ENCODE measurements at places on chromosomes 3 and 15. TPM values are rescaled to one million over a fixed set of nuclear protein-coding genes. Genes with fewer than 3 reads are reported as not detected.

DNA sequence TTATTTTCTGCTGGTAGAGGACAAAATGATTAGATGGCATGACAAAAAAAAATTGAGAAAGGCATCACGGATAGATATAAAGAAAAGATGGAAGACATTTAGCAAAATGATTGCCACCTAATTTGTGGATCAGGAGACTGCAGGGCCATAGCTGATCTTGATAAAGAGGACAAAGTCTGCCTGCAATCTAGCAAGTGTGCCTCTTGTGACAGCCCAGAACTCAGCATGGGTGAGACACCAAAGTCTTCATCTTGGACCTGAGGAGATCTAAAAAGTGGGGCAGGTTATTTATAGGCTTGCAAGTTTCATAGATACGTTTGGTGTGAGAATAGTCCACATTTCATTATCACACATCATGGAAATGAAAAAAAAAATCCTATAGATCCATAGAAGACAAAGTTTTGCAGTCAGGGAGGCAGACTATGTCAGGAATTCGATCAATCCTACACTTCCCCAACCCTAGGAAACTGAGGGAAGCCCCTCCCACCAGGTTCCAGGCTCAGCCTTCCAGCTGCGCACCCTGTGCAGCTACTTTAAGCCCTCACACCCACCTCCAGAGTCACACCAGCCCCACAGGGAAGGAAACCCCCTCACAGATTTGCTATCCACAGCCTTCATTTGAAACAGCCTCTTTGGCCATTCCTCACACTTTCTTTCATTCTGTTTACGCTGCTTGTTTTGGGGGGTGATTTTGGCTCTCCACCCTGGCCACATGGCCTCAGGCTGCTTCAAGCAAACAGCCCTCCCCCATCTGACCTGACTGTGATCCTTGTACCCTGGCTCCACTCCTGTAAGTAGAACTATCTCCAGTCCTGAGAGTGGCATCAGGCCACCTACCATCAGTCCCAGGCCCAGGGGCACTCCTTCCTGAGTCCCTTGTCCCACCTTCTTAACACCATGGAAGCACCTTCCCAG is 28.1 kb upstream of the KLHL6 start:
- H3K4me1 ChIP-seq = peaks cover 41% of the 10 kb centered on the region
- no peak overlapping the region for H3K27ac ChIP-seq
- no peak overlapping the region for H3K4me3 ChIP-seq
- no peaks in the 10 kb centered on the region for H3K27me3 ChIP-seq

GRCh38 chr3:107542665-107543064 is 19.9 kb downstream of the BBX start:
- H3K27ac ChIP-seq = no peak overlapping the region
- no peaks in the 10 kb centered on the region for H3K27me3 ChIP-seq

DNA sequence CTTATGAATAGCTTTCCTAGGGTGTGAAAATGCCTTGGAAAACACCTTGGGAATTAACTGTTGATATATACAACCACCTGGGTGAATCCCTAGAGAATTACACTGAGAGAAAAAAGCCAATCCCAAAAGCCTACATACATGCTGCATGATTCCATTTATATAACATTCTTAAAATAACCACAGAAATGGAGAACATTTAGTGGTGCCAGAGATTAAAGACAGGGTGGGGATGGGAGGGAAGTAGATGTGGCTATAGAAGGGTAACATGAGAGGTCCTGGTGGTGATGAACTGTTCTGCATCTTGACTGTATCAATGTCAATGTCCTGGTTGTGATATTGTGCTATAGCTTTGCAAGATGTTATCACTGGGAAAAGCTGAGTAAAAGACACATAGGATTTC is 291.0 kb downstream of the CLSTN2 start:
- H3K27me3 ChIP-seq = no peaks in the 10 kb centered on the region
- DNase-seq = no peak
- H3K36me3 ChIP-seq = no peaks in the 10 kb centered on the region
- no peaks in the 10 kb centered on the region for H3K4me1 ChIP-seq
- no peak overlapping the region for H3K4me3 ChIP-seq

GRCh38 chr3:133663569-133664313 is 2.0 kb upstream of the TOPBP1 start:
- no peak overlapping the region for H3K4me3 ChIP-seq
- no peaks in the 10 kb centered on the region for H3K36me3 ChIP-seq
- H3K4me1 ChIP-seq = peaks cover 5% of the 10 kb centered on the region
- H3K27ac ChIP-seq = no peak overlapping the region
- no peaks in the 10 kb centered on the region for H3K27me3 ChIP-seq
- no peak for DNase-seq

DNA sequence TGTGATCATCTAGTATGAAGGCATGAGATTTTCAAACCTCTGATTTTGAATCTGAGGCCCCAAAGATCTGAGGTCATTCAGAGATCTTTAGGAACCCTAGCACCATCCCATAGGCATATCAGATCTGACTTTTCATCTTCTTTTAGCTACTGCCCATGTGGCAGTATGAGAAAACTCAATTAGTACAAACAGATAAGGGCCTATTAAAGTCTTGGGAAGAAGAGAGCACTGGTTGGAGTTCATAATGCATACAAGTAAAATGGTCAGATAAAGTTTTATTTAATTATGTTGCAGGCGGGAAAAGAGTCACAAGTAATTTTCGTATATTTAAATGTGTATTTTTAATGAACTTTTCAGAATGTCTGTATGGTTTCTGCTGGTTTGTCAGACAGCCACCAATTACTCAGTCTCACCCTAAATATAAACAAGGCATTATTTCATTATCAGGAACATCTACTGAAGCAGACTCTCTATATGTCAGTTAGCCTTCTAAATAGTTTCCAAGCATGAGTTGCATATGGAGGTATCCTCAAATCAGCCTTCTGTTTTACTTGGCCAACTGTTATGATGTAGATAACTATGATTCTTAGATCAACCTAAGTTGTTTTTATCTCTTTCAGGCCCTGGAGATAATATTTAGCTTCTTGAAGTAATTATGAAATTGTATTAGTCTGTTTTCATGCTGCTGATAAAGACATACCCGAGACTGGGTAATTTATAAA is 340.3 kb upstream of the TBC1D5 start:
- no peak overlapping the region for H3K4me3 ChIP-seq
- no peaks in the 10 kb centered on the region for H3K4me1 ChIP-seq
- no peaks in the 10 kb centered on the region for H3K27me3 ChIP-seq
- no peaks in the 10 kb centered on the region for H3K36me3 ChIP-seq
- no peak for DNase-seq

GRCh38 chr3:150653110-150653561 is 50.0 kb downstream of the SELENOT start:
- DNase-seq = no peak
- no peaks in the 10 kb centered on the region for H3K36me3 ChIP-seq
- H3K27ac ChIP-seq = no peak overlapping the region
- no peak overlapping the region for H3K4me3 ChIP-seq

DNA sequence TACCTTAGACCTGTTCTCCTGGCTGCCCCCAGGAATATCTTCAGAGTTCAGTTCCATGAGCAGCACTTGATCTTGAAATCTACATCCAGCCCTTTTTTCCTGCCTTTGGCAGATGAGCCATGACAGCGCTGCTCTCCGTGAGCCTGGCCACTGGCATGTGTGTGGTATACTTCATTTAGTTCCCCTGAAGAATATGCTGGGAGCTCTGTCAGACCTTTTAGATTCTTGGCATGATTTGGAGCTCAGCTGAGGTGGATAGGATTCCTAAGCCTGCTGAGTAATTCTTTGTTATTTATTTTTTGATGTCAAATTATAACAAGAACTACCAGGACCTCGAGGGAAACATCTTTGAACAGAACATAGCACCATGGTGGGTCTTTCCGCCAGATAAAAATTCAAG is 121.7 kb downstream of the EDEM1 start:
- no peak overlapping the region for H3K4me3 ChIP-seq
- H3K36me3 ChIP-seq = no peaks in the 10 kb centered on the region
- no peaks in the 10 kb centered on the region for H3K4me1 ChIP-seq

- H3K27ac ChIP-seq = no peak overlapping the region
- no peak for DNase-seq
- no peaks in the 10 kb centered on the region for H3K36me3 ChIP-seq
- no peaks in the 10 kb centered on the region for H3K27me3 ChIP-seq
- no peak overlapping the region for H3K4me3 ChIP-seq
These were observed 147.4 kb downstream of the CHST2 start for GRCh38 chr3:143266927-143267326.

DNA sequence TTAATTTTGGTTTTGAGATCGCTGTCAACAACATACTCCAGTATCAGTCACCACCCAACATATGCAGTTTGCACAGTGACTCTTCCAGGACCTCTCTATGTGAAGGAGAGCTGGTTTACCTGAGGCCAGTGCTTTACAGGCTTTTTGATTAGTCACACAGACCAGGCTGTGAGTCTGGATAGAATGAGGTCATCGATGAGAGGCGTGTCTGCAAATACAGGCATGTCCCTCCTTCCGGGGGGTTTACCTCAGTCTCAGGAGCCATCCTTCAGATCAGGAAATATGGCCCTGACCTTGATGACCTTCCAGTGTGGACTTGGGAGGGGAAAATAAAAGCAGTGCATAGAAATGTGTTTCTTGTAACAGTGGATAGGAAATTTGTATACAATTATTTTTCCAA is 46.9 kb downstream of the KBTBD12 start:
- no peak overlapping the region for H3K27ac ChIP-seq
- H3K4me3 ChIP-seq = no peak overlapping the region
- H3K4me1 ChIP-seq = no peaks in the 10 kb centered on the region
- H3K36me3 ChIP-seq = no peaks in the 10 kb centered on the region
- DNase-seq = no peak

DNA sequence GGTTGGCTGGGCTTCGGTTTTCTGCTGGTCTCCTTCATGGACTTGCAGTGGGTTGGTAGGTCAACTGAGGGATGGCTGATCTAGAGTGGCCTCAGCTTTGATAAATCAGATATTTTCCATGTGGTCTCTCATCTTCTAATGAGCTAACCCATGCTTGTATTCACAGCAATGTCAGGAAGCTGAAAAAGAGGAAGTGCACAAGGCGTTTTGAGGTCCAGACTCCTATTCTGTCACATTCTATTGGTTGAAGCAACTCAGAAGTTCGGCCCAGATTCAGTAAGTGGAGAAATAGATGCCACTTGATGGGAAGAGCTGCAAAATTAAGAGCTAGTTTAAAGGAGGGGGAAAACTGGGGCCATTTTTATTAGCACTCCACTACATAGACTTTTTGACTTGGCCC is 361.2 kb downstream of the DIPK2A start:
- no peaks in the 10 kb centered on the region for H3K4me1 ChIP-seq
- H3K27ac ChIP-seq = no peak overlapping the region
- no peaks in the 10 kb centered on the region for H3K27me3 ChIP-seq
- H3K36me3 ChIP-seq = no peaks in the 10 kb centered on the region

DNA sequence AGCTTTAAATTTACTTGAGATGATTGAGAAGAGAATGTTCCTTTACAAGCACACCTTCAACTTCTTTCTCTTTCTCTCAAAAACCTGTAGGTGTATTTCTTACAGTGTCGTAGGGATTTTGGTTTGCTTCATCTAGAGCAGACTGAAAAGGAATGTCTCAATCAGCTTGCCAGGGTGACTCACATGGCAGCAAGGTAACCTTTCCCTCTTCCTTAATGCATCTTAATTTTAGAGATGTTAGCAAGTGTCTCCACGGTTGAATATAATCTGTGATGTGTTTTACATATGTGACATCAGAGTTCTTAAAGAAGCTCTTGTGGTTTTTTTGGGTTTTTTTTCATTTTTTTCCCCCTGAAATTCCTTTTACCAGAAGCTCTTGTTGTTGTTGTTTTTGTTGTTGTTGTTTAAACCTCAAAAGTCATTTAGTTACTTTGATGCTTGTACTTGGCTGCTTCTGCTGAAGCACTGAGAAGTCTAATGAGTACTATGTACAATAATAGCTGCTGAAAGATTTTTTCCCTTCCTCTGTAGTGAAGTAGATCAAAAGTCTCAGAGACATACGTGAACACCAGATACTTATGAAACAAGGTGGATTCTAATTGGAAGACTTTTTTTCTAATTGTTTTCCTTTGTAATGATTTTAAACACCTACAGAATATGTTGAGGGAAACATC is 83.1 kb downstream of the RETNLB start:
- no peaks in the 10 kb centered on the region for H3K36me3 ChIP-seq
- no peak overlapping the region for H3K27ac ChIP-seq
- no peak for DNase-seq
- H3K4me3 ChIP-seq = no peak overlapping the region
- no peaks in the 10 kb centered on the region for H3K4me1 ChIP-seq

- no peak for DNase-seq
- no peaks in the 10 kb centered on the region for H3K4me1 ChIP-seq
- no peak overlapping the region for H3K27ac ChIP-seq
- H3K4me3 ChIP-seq = no peak overlapping the region
These were observed 428.8 kb downstream of the PYDC2 start for GRCh38 chr3:191889756-191890155.

DNA sequence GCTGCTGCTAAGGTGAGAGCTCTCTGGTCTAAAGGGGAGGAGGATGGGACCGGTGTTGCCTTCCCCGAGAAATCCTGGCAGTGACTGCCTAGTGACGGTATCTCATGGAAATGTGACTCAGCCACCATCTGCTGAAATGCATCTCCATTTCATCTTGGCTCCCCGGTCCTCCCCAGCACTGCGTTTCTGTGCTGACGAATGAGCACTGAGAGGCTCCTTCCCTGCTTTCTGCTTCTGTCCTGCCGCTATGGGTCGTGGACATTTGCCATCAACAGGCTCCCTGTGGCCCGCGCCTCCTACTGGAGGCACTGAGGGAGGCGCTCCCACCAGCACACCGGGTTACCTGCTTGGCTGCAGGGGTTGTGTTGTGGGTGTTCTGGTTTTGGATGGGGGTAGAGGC is 13.5 kb upstream of the SEC13 start:
- H3K27ac ChIP-seq = no peak overlapping the region
- H3K4me3 ChIP-seq = no peak overlapping the region
- no peaks in the 10 kb centered on the region for H3K4me1 ChIP-seq
- DNase-seq = no peak
- no peaks in the 10 kb centered on the region for H3K36me3 ChIP-seq
- H3K27me3 ChIP-seq = no peaks in the 10 kb centered on the region

- H3K27me3 ChIP-seq = no peaks in the 10 kb centered on the region
- no peak for DNase-seq
- H3K27ac ChIP-seq = no peak overlapping the region
These were observed 21.8 kb downstream of the ATP2C1 start for GRCh38 chr3:130915567-130916292.

DNA sequence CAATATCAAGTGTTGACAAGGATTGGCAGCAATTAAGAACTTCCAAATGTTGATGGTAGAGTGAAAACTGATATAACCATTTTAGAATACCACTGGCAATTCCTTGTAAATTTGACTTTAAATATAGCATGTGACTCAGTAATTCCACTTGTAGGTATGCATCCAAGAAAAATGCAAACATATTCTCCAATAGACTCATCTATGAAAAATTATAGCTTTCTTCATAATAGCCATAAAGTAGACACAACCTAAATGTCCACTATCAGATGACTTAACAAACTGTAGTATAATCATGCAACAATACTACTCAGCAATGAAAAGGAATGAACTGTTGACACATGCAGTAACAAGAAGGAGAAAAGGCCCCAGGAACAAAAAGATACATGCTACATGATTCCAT is 988.1 kb downstream of the FHIT start:
- H3K4me3 ChIP-seq = no peak overlapping the region
- no peaks in the 10 kb centered on the region for H3K27me3 ChIP-seq
- no peaks in the 10 kb centered on the region for H3K36me3 ChIP-seq
- no peak overlapping the region for H3K27ac ChIP-seq
- DNase-seq = no peak

TM4SF18 gene
- 6.4 TPM for total RNA-seq

UBE3A gene
- total RNA-seq = 77.1 TPM

ZNF770 gene
- total RNA-seq = 21.0 TPM

FOXL2 gene
- total RNA-seq = 88.8 TPM

FAM3D gene
- not detected for total RNA-seq

SPSB4 gene
- total RNA-seq = 0.13 TPM

PLA2G4F gene
- total RNA-seq = not detected

ZNF445 gene
- 5.9 TPM for total RNA-seq

WDR93 gene
- total RNA-seq = 0.48 TPM

TGM4 gene
- not detected for total RNA-seq

WNT7A gene
- total RNA-seq = not detected

DOCK3 gene
- 0.40 TPM for total RNA-seq

MESP2 gene
- total RNA-seq = not detected

MAN2A2 gene
- total RNA-seq = 26.4 TPM
